ENCODE measurements at places on chromosomes 6 and 20.

- no peak for DNase-seq
Observed at GRCh38 chr6:20479526-20479925, 54.7 kb upstream of the CDKAL1 start.

- no peak for DNase-seq
Observed at GRCh38 chr20:14197097-14197496, 140.3 kb downstream of the FLRT3 start.

- no peak for DNase-seq
Observed at GRCh38 chr20:44457016-44457415, 18.7 kb upstream of the TTPAL start.

DNA sequence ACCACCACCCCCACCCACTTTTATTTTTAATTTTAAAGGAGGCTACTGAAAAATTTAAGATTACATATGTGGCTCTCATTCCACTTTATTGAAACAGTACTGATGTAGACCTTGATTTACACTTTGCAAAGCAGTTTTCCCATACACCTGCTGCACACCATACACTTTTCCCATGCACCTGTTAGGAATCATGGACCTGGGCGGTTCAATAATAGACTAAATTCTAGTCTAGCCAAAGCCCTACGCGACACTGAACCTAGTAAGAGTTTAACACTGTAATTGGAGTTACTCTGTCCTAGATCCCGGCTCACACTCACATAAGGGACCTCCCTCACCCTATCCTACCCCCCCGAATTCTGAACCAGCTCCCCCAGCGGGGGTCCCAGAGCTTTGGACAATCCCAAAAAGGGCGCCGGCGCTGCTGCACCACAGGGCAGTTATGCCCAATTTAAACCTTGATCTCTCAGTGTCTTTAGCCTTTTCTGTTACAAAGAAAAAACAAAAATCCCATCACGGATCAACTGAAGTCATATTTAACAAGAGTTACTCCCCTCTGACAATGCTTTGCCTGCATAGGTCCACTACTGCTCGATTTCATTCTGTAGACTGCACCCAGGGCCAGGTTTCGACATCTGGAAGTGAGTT is 2.4 kb upstream of the GCLC start:
- no peak for DNase-seq

DNA sequence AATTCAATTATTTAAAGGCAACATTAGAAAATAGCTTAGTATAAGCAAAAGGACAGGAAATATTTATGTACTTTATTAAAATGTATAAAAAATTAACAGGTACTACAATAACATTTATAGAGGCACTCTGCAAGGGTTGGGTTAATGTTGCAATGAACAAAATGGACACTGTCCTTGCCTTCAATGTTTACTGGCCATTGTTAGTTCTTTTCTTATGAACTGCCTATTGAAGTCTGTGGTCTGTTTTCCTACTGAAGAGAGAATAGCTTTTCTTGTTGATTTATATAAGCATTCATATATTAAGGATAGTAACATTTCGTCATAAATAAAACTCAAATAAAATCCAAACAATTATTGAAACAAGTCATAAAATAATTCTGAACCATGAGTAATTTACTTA is 135.3 kb upstream of the BEND6 start:
- DNase-seq: no peak

DNA sequence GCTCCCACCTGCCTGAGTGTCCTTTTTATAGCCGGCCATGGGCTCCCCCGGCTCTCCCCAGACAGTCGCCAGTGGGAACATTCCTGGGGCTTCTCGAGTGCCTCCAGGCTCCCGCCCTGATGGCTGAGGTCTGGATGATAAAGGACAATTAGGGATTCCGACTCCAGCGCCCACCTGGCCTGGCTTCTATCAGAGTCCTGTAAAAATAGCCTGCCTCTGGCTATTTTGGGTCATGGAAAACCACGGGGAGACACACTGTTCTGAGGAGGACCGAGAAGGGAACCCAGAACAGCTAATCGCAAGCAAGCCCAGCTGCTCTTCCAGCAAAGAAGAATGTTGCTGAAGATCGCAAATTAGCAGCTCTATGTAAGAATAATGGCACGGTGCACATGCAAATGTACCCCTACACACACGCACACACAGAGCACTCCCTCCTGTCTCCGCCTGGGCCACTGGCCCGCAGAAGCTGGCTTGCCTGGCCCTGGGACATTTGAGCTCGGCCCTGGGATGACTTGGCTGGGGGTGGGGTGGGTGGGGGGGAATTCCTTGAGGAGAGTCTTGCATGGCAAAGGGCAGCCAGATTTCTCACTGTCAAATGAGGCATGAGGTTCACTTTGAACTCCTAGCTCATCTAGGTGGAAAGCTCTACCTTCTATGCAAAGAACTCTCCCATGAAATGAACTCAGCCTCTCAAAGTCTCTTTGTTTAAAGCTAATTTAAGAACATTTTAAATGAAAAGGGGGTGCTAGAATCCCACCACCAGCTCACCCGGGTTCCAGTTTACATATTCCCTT is 55.3 kb downstream of the CTCFL start:
- no peak for DNase-seq

- DNase-seq: no peak
Observed at GRCh38 chr6:149053848-149054558, 263.5 kb upstream of the TAB2 start.

DNA sequence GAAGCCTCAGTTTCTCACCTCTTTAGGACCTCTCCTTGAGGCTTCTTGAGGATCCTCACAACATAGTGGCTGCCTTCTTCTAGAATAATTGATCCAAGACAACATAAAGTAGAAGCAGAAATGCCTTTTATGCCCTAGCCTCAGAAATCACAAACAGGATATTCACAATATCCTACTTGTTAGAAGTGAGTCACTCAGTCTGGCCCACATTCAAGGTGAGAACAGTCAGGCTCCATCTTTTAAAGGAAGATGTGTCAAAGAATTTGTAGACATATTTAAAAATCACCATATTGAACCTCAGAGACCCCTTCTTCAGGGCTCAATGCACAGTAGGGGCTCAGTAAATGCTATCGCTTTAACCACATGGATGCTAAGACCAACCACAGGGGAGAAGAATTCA is 20.8 kb upstream of the FAM83D start:
- DNase-seq: no peak

GRCh38 chr6:75089151-75089897 is 116.5 kb downstream of the COL12A1 start:
- DNase-seq: no peak

DNA sequence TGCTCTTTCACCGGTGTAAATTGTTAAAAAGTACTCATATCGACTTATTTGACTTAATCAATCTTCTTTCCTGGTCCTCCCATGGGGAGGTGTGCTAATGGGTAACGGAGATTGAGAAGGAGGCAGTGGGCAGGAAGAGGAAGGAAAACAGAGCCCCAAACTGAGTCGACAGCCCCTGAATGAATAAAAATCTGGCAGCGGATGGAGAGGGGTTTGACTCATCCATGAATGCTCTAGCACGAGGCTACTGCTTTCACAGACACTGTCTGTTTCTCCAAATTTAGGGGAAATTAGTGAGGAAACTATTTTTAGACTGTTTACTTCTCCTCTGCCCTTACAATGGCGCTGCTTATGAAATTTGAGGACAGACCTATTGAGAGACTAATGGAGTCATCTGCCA is 142.2 kb upstream of the ATXN1 start:
- DNase-seq: no peak

- DNase-seq: no peak
Observed at GRCh38 chr6:49514571-49515484, 15.1 kb downstream of the GLYATL3 start.

DNA sequence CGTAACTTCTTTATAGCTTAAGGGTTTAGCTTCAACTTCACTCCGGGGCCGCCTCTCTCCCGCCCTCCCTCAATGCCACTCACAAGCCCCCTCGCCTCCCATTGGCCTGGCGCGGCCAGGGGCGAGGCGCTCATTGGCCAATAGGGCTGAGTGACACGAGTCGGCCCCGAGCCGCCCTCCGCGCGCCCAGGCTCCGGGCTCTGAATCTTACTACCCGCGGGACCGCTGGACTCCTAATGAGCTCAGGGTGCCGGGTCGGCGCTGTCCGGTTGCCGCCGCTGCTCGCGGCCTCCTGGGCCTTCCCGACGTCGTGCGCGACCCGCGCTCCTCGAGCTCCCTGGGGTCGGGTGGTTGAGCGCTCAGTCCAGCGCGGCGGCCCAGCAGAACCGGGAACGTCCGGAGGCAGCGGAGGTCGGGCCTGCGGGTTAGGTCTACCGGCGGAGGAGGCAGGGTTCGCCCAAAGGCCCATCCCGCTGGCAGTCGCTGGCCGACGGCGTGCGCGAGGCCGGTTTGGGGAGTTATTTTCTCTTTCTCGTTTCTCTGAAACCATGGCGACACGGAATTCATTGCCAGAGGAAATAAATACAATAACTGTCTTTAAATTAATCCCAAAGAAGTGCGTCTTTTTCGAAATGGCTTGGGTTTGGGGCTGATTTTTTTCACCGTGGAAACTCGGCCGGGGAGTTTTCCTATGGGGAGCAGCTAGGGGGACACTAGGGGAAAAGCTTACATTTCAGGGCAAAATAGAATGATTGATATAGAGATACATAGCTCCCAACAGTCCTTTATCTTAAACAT is at the start of gene SIM1:
TSS of gene SIM1 (minus strand) at position 19 of the 798 bp plus-strand sequence. CDS start 1,453 bp downstream, outside the sequence.
- no peak for DNase-seq

DNA sequence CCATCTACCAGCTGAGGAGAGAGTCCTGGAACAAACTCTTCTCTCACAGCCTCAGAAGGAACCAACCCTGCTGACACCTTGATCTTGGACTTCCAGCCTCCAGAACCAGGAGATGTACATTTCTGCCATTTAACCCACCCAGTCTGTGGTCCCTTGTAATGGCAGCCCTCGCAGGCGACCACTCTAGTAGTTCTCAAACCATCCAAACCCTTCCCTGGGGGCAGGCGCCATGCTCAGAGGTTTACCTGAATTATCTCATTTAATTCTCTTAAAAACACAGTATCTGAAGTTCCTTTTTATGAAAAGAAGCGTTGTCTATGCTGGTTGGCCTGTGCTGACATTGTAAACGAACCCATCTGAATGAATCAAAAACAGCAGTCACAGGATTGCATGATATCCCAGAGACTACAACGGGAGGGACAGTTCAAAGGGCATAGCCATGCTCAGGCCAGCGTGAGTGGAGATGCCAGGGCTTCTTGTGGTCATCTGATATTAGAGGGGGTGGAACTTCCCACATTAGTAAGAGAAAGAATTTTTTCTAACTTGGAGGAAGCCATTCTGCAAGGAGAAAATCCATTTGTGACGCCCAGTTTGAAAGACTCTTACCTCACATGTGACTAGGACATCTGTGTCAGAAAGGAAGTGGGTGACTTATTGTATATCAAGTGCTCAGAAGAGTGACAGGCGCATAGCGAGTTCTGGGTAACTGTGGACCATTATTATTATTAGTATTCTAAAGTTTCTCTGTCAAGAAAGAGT is 17.2 kb upstream of the TAGAP start:
- DNase-seq: no peak

DNA sequence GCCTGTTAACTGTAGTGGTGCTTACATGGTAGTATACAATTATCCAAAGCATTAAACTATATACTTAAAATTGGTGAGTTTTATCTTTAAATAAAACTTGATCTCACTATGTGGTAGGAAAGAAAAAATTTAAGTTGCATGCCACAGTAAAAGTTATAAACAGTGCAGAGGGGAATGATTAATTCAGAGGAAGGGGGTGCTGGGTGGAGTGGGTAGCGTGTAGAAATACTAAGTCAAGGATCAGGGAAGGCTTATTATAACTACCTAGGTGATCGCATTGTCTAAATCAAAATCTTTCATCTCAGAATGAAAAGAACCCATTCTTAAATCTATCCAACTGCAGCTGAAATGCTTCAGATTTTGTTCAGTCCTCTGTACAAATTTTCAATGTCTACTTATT is 428.3 kb downstream of the ADGRB3 start:
- DNase-seq: no peak

- DNase-seq: no peak
Observed at GRCh38 chr20:53253668-53254067, 281.5 kb downstream of the TSHZ2 start.

DNA sequence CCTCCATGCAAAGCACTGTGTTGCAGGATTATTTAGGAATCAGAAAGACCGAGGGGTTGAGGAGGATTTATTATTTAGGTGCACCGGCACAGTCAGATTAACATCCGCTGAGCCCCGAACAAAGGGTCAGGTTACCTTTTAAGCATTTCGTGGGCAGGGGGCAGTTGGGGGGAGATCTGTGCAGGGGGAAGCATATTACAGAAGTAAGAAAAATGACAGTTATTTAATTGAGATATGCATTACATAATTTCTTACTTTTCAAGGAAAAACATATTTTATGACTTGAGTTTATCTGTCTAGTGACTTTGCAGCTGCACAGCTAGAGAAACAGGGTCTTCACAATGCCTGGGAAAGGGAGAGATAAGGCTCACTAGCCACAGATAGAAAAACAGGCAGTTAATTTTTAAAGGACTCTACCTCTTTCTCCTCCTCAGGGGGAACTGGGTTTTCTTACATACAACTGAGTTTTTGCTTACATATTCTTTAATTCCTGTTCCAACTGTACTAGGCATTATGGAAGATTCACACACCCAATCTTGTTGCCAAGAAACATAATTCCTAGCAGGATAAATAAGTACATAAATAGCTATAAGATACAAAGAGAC is 1.7 kb upstream of the HINT3 start:
- no peak for DNase-seq

DNA sequence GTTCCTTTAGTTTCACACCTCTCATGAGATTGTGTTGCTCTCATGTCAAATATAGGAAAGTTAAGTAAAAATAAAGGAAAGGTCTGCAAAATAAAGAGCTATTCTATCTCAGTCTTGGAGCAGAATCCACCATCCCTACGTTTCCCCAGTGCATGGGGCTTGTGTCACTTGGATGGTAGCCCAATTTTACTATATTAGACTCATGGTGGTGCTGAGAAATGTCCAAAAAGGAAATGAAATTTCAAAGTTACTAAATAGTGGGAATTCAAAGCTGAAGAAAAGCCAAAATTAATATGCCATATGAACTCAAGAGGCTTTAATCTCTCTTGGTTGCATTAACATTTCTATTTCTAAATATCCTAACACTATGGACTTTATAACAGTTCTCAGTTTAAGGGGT is 1283.3 kb upstream of the GJE1 start:
- no peak for DNase-seq

DNA sequence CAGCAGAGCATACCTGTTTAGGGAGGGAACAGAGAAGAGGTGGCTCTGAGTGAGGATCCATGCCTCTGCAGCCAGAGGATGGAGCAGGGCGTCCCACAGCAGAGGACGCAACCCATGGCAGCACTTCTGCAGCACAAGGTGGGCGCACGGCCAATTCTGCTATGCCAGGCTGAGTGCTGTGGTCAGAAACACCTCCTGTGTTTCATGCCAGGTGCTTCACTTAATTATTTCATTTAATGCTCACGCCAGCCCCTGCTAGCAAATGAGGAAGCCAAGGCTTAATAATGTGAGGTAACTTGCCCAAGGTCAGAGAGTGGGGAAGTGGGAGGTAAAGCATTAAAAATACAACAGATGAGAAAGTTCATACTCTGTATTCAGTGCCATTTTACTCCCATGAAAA is 68.5 kb upstream of the PTGIS start:
- DNase-seq: no peak

- DNase-seq: no peak
Observed at GRCh38 chr6:114040871-114041270, 69.9 kb upstream of the HDAC2 start.

GRCh38 chr6:139249395-139249794 is 42.4 kb downstream of the TXLNB start:
- DNase-seq: no peak

All from stimulated activated CD8-positive, alpha-beta memory T cell treated with anti-CD3 and anti-CD28 coated beads, Interleukin-4, amount 100 ng/mL, for 1 hour (primary cell).